ENCODE measurements at places on chromosomes 3 and 15. TPM values are rescaled to one million over a fixed set of nuclear protein-coding genes. Genes with fewer than 3 reads are reported as not detected.

Gene CCR8
- not detected for total RNA-seq

GRCh38 chr15:72671525-72671924, 14.5 kb downstream of the HIGD2B start:
- DNase-seq = no peak
- H3K27ac ChIP-seq = no peak overlapping the region

DNA sequence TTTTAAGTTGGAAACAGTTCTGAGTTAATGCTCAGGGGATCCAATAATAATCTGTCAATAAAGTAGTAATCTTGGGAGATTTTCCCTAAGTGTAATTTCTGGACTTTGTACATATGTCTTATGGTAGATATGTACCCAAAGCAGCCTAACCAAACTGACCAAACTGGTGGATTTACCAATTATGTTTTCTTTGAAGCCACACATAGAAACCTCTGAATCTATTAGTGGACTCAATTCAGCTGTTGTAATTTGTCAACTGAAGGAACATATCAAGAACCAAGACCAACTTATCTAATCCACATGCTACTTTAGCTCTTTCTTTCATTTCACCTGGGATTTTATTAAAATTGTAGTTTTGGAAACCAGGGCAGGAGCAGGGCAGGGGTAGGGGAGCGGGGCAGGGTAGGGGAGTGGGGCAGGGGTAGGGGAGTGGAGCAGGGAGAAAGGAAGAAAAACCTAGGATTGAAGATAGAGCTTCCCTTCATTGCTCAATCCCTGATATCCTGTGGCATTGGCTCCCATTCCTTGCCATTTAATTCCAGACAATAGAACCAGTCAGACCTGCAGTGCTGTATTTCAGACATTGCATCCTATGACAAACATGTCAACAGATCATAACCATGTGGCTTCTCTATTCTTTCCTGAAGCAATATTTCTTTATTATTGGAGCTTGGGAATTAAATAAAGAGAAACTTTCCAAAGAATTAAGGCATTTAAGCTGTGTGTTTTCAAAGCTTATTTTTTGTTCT, 101.8 kb downstream of the NFKBIZ start:
- H3K4me1 ChIP-seq = peaks cover 20% of the 10 kb centered on the region
- no peak overlapping the region for H3K4me3 ChIP-seq
- H3K27me3 ChIP-seq = no peaks in the 10 kb centered on the region

Gene FANCD2OS
- not detected for total RNA-seq

DNA sequence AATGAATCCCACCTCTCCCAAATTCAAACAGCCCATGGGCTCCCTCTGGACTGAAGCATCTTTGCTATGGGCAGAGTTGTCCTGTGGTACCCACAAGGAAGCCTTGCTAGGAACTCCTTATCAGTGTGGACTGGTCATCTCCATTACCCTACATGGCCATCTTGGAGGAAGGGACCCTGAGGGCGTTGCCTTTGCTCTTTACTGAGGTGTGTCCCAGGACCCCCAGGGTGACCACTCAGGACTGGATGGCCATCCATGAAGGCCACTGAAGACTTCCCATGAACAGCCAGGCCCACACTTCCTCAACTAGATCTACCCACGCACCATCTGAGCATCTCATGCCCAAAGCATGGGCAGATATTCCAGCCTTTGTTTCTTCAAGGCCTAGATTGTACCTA, 20.0 kb downstream of the RTP3 start:
- H3K4me3 ChIP-seq = no peak overlapping the region
- DNase-seq = no peak
- no peaks in the 10 kb centered on the region for H3K27me3 ChIP-seq
- H3K36me3 ChIP-seq = no peaks in the 10 kb centered on the region

DNA sequence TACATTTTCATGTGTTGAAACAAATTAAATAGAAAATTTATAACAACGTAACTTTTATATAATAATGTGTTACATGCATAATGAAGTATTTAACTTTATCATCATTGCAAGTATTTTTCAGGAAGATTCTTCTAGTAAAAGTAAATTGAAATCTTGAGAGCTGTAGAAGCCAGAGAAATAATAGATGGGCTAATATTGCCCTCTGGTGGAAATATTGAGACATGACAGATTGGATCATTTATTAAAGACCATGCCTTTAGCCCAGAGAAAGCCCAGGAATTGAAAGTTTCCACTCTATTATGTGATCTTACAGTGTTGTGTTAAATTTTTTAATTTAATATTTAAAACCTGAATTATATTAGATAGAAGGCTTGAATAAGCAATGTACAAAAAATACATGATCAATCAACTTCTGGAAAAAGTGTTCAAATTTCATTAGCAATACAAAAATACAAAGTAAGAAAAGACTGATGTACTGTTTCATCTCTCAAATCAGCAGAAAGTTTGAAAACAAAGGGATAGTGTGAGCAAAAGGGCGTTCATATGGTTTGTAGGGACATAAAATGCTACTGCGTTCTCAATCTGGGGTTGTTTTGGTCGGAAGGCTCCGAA, 52.7 kb upstream of the SPTSSB start:
- no peak for DNase-seq
- no peaks in the 10 kb centered on the region for H3K36me3 ChIP-seq
- no peak overlapping the region for H3K4me3 ChIP-seq
- no peak overlapping the region for H3K27ac ChIP-seq

DNA sequence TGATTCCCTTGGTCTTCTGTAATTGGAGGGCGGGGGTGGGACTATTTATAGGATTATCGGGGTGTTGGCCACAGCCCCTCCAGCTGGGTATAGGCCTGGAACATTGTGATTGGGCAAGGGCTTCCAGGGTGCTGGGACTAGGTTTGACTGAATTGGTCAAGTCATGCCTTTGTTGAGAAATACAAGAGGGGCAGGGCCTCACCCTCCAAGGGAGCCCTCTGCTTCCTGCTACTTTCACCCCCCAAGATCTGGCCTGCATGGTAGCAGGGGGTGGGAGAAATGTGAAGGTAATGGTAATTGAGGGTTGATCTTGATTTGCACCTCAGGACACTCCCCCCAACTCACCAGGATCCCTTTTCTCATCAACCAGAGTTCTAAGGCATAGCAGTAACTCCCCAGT, 25.2 kb downstream of the TRIM71 start:
- DNase-seq = no peak
- no peaks in the 10 kb centered on the region for H3K36me3 ChIP-seq
- peaks cover 13% of the 10 kb centered on the region for H3K27me3 ChIP-seq
- peaks cover 8% of the 10 kb centered on the region for H3K4me1 ChIP-seq
- no peak overlapping the region for H3K4me3 ChIP-seq
- no peak overlapping the region for H3K27ac ChIP-seq

- H3K36me3 ChIP-seq = no peaks in the 10 kb centered on the region
- no peaks in the 10 kb centered on the region for H3K27me3 ChIP-seq
- no peak for DNase-seq
- H3K27ac ChIP-seq = no peak overlapping the region
Observed at GRCh38 chr3:148131990-148132638, 565.6 kb upstream of the AGTR1 start.

DNA sequence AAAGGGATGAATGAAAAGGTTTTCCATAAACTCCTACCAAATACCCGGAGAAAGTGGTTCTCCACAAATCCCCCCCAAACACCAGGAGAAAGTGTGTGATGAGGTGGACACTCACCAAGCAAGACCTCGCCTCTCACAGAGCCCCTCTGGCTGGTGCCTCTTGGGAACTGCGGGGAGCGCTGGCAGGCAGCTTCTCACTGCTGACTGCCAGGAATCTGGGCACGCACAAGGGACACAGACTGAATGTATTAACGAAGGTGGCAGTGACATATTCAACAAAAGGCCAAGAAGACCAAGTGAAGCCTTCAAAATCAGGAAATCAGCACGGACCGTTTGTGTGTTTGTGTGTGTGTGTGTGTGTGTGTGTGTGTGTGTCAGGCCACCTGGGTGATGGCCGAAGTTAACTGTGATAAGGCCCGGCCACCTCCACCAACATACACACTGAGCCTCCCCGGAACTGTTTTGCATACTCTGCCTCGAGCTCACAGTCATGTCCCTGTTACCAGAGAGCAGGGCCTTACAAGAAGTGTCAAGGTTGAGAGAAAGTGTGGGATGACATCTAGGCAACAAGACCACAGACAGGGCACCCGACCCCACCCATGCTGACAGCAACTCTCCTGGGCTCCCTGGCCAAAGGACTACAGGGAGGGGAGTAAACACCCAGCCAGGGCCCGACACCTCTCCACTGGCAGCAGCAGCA, 18.0 kb downstream of the ATP10A start:
- DNase-seq = no peak
- no peak overlapping the region for H3K27ac ChIP-seq
- H3K27me3 ChIP-seq = no peaks in the 10 kb centered on the region
- H3K4me3 ChIP-seq = no peak overlapping the region
- H3K4me1 ChIP-seq = peaks cover 29% of the 10 kb centered on the region

Data from suprapubic skin (tissue), 4 donors.